Activated CD4-positive, alpha-beta T cell treated with anti-CD3 and anti-CD28 coated beads, Interleukin-2, amount 10 ng/mL, durations not matched to agents 24 days and 14 days (primary cell): ENCODE measurements at places on chromosomes 3 and 15. TPM values are rescaled to one million over a fixed set of nuclear protein-coding genes. Genes with fewer than 3 reads are reported as not detected.

DNA sequence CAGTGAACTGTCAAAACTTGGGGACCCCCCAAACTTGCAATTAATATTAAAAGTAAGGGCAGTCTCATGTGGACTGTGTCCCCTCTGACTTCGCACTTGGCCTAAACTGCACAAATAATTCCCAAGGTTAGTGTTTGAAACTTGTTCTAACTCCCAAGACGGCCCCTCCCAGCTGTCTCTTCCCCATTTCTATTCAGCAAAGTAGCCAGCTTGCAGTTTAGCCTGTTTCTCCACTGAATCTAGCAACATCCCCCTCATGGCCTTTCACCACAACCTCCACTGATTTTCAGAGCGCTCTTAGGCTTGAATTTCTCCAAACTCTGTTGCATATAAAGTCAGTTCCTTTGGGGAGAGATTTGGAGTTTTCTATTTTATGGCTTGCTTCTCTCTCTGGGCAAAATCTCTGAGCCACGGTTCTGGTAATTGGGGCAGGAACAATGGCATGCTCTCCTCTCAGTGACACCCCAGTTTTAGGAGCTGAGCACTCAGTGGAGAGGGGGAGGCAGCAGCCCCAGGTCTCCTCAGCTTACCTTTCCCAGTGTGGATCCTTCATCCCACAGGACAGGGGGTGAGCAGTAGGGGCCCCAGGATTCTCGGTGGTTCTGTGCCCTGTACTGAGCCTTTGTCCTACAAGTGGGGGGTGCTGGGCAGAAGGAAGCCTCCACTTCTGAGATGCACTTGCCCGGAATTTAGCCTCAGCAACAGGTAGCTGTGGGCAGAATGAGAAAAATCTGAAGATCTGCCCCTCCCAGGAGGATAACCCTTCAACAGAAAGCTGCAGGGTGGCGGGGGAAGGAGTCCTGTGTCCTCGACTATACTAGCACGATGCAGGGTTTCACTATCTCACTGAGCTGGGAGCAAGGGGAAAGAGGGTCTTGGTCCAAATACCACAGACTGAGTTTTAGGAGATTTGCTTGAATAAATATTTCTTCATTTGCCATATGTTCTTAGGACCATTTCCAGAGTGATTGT, 39.3 kb upstream of the GATA2 start:
- no peak for DNase-seq

DNA sequence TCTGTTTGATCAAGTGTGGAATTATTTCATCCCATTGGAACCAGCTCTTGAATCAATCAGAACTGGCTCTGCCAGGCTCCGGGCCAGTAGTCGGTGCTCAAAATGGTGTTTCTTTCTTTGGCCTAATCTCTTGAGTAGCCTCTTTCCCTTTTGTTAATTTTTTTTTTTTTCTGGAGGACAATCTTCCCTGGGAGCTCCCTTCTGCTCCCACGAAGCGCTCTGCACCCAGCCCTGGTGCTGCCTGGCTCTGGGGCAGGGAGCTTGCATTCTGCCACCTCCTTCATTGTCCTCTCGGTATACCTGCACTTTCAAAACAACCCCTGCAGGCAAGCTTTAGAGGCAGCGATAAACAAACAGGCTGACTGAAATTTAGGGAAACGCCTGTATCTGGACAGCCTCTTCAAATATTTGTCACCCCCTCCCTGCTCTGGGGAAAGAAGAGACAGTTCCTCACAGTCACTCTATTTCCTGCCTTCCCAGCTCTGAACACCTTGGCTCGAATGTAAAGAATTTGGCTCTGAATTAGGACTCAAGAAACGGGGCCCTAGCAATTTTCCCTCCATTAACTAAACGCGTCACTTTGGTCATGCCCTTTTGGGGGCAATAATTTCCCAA, 1.1 kb upstream of the THSD4 start:
- DNase-seq: no peak

- DNase-seq: no peak
Measured at GRCh38 chr3:133994166-133994890, 35.4 kb downstream of the SLCO2A1 start.

- no peak for DNase-seq
Measured at GRCh38 chr3:9550999-9551398, 2.6 kb downstream of the LHFPL4 start.

GRCh38 chr15:73981761-73982221, 10.3 kb downstream of the STOML1 start:
- peak; percentile 72 for DNase-seq

GRCh38 chr15:101088788-101089578, 162.9 kb downstream of the CHSY1 start:
- peak; percentile 95 for DNase-seq

The SCAANT1 gene
- total RNA-seq: not detected in 2 replicates

The TM4SF4 gene
- not detected in 2 replicates for total RNA-seq

The TEX55 gene
- total RNA-seq: not detected in 2 replicates

DNA sequence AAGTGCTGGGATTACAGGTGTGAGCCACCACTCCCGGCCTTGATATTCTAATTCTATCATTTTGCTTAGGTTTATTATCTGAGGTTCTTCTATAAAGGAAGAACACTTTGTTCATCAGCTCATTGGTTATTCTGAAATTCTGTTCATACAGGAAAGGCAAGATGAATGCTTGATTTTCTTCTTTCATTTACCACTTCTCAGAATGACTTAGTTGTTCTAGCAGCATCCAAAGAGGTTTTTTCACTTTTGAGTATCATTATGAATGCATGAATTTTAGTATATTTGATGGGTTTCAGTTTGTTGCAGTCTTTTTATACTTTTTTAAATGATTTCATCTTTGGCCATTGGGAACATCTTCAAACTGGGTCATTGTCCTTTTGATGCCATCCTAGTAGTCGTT, 51.8 kb downstream of the RNF111 start:
- DNase-seq: no peak

The SRGAP3 gene
- total RNA-seq: 0.40 and 0.45 TPM in 2 replicates

The SORD gene
- total RNA-seq: 28.0 and 28.9 TPM in 2 replicates

- no peak for DNase-seq
Measured at GRCh38 chr3:24485511-24485910, 9.1 kb downstream of the THRB start.

GRCh38 chr15:101326462-101327146, 31.6 kb upstream of the SNRPA1 start:
- DNase-seq: no peak

- no peak for DNase-seq
Measured at GRCh38 chr15:42085236-42085605, 9.1 kb downstream of the PLA2G4D start.

The ARGFX gene
- total RNA-seq: not detected in 2 replicates

DNA sequence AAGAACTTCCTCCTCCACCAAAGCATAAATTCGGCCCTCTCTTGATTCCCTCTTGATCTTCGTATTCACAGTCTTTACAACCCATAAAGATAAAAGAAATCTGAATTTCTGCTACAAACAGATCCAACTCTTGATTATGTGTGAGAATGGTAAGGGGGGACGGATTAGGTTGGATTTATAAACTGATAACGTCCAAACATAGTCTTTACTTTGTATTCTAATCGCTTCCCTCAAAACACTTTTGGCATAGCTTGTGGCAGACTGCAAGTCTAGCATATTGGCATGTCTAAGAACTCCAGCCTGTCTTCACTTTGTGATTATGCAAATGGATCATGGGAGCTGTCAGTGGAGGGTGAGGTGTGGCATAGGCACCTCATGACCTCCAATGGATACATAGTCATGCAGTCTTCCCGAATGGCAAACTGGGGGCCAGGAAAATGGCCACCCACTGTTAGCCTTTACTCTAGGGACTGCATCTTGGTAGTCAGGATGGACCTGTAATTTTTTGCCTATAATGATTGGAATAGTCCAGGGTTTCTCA, 24.3 kb upstream of the GPR171 start:
- no peak for DNase-seq

- DNase-seq: no peak
Measured at GRCh38 chr15:92394309-92395097, 822 bp downstream of the ST8SIA2 start.

The CCK gene
- not detected in 2 replicates for total RNA-seq

The CYP11A1 gene
- total RNA-seq: not detected in 2 replicates

The LIPH gene
- total RNA-seq: not detected in 2 replicates

DNA sequence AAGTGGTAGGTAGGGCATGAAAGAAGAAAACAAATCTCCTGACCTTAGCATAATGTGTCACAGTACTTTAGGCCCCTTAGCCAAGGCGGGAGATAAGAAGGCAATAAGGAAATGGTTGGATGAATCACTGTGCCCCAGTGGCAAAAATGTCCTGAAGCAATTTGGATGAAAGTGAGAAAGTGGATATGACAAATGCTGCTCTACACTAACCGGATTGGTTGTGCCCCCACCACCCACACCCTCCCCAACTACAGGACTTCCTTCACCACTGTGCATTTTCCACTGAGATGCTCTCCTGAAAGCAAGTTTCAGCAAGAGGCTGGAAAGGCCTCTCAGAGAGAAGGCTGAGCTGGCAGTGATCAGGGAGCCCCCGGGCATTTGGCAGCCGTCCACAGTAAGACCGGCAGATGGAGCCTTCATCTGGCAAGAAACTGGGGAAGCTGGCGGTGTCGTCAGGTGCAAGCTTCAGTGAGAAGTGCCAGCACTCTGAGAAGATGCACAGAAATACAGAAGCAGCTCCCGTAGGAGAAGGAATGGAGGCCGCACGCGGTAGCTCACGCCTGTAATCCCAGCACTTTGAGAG, 63.8 kb downstream of the ATP1B3 start:
- no peak for DNase-seq

DNA sequence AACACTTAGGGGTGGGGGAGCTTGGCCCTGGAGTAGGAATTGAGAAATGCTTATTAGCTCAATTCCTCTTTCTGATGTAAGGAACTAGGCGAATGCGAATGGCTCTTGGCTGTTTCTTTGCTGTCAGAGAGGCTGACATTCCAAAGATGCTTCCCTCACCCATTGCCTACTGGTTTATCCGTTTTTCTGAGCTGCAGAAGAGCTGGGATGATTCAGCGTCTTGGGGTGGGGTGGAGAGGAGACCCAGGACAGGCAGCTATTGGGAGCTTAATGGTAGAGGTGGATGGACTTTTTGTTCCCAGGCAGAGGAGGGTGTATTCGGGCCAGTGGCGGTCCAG, 9.8 kb downstream of the PLEKHO2 start:
- DNase-seq: no peak

DNA sequence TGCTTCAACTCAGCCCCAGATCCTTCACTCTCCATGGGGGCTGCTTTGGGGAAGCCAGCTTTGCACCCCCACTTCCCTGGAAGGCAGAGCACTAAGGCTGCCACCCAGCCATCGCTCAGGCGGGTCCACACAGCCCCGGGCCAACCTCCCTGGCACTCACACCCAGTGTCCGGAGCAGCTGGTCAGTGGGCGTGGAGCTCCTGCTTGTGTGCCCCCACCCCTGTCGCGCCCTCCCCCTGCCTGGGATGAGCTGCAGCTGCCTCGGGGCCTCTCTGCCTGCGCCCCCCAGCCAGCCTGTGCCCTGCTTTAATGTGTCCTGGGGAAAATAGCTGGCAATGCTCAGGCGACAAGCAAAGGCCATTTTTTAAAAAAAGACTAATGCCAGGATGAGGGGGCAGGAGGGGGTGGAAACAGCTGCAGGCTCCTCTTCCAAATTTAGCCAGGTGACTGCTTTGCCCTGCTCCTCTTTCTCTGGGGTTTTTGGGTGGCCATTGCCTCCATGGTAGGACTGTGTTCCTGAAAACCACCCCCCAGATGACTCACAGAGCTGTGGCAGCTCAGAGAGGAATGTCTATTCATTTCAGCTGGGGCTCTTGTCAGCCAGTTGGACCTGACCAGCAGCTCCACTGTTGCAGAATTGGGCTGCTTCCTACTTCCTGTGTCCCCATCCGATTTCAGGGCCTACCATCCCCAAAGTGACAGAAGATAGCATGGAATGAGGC, 65.0 kb downstream of the CEMIP start:
- DNase-seq: no peak

GRCh38 chr3:11385326-11385725, 113.1 kb downstream of the ATG7 start:
- no peak for DNase-seq

DNA sequence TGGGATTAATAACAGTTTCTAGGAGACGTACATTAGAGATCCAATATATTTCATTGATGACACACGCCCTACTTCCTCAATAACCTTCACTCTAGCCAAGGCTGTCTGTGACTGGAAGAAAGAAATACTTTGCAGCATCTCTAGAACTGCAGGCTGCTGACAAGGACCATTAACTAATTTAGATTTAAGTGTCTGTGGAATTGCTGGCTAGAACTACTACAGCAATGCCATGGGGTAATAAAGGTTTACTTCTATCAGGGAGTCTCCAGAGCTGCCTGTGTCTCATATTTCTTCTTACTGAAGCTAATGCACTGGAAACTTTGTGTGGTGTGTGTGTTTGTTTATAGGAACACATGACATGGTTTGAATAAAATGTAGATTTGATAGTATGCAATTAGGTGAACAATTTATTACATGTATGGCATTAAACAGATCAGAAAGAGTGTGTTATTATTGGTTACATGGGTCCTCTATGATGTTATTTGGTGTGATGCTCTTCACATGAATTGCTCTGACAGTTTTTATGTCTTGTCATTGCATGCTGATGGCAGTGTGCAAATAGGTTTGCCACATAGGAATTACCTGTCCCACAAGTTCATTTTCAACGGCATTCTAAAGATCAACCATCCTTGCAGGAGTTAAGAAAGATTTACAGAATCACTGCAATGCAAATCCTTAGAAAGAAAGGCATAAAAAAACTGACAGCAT, 916.2 kb upstream of the CADM2 start:
- no peak for DNase-seq

DNA sequence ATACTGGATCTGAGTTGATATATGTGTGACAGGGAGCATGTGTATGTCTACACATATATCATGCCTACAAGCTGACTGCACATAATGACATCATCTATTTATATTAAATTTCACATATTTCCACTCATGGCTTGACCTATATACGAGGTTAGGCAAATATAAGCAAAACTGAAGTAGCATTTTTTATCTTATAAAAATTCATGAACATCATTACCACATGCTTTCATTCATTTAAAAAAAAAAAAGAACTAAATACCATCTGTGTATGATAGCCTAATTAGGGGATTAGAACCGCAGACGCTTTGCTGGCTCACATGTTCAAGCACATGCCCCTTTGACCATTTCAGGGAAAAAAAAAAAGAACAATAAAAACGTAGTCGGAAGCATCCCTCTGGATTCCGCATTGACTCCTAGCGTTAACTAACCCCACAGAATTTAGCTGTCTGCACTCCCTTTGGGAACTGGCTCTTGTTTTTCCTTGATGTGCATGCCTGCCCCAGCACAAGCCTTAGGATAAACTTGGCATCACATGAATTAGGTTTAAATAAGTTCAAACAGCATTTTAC, 888.4 kb downstream of the ROBO1 start:
- no peak for DNase-seq

The CMTM8 gene
- 4.8 and 5.5 TPM in 2 replicates for total RNA-seq

DNA sequence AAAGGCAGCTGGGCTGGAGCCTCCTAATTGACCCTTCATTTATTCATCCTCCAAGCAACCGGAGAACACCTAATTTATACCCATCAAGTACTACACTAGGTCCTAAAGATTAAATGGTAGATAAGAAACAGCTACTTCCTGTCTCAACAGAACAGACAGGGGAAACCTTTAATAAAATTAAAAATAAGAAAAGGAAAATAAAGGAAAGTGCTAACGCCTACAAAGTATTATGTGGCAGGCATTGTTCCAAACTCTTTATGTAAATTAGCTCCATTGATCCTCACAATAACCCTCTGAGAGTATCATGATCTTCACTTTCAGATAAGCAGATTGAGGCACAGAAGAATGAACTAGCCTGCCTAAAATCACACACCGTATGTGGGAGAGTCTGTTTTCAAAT, 139.5 kb downstream of the CNTN6 start:
- no peak for DNase-seq

The SCN5A gene
- not detected in 2 replicates for total RNA-seq

GRCh38 chr3:14631101-14631497, 20.5 kb upstream of the CCDC174 start:
- DNase-seq: no peak
